Left renal cortex interstitium (tissue), 4 donors: ENCODE measurements at places on chromosomes 3 and 15.

DNA sequence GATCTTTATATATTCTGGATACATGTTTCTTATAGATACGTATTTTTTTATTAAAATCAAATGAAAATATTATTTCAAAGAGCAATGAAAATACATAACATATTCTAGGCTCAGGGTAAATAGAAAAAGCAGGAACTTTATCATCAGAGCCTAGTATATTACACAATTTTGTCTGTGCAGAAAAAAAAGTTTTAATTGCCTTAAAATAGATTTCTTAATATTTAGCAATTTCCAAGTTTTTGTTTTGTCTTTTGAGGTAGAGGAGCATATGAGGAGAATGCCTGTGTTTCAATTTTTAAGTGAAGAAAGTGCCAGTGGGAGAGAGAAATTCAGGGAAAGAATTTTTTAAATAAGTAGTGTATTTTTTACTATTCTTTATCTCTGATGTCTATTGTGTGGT lies 10.5 kb downstream of the CAPN7 start:
- no peak for DNase-seq

GRCh38 chr15:25058080-25058785 lies 103.4 kb downstream of the SNRPN start:
- DNase-seq, result no peak

GRCh38 chr3:188111002-188111584 lies 42.9 kb upstream of the LPP start:
- DNase-seq, result no peak

DNA sequence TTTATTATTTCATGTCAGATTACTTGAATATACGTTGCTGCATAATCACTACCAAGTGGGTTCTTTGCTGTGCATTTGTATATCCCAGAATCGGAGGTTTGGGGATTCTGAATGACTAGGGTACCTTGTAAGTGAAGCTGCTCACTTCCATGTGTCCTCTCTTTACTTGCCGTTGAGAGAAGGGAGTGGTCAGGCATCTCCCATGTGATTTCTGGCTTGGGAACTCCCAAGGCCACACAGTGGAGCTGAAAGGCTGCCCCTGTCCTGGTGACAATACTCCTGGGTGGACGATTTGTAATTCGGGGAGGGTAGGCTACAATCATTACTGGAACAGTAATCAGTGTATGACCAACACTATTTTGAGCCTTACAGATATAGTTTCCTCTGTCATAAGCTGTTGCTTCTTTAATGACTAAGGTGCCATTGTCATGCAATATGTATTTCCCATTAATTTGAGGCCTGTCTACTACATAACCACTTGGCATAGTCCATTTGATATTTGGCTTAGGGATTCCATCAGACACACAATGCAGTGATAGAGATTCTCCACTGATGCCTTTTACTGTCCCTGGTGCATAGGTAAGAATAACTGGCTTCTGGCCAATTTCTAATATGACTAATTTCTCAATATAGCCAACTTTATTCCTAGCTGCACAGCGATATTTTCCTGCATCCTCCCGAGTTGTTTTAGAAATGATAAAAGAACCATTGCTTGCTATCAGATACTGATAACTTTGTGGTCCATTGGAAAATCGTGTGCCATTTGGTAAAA lies 24.0 kb downstream of the IGSF10 start:
- no peak for DNase-seq

GRCh38 chr3:149512073-149512782 lies 37.7 kb downstream of the TM4SF4 start:
- peak; percentile 50 for DNase-seq

DNA sequence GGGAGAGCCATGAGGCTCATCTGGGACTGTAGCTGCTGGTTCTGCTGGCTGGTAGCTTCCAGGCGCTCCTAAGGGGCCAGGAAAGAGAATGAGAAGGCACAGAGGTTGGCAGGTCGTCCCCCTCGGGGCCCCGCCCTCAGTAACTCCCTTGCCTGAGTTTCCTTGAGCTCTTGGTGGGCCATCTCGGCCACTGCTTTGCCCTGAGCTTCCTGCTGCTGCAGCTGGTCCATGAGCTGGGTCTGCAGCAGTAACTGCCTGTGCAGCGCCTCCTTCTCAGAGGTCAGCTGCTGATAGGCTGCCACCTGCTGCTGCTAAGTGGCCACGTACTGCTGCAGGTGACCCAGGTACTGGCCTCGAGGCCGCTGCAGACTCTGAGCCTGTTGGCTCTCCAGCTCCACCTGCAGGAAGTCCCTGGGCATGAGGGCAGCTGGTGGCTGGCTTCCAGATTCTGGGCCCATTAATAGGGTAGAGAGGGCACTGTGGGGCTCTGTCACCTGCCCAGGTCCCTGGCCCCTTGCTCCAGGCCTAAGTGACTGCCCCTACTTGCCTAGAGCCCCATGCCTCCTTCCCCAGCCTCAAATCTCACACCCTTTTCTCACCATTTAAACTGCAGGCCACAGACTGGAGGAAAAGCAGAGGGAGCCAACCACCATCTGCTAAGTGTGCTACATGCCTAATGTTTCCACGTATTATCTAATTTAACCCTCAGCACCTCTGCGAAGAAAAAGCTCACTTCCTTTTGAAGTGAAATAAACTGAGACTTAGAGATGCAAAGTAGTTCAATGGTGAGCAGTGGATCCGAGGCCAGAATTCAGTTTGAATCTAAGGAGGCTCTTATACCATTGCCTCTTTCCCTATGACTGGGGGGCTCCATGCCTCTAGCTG lies 10.8 kb upstream of the VPS33B start:
- DNase-seq, result peak; percentile 38

DNA sequence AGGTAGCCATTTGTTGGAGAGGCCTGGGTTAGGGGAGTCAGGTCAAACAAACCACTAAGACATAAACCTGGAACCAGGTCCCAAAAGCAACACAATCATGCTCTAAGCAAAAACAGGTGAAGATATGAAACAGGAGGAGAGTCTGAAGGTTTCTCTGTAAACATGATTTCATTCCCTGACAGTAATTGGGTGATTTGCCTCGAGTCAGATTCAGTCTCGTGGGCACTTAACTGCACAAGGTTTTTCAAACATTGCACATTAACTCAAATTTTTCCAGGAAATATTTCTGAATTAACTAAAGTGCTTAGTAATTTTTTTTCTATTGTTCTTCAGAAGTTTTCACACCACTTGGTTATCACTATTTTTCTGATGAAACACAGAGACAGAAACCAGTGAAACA lies 27.8 kb downstream of the RORA start:
- DNase-seq, result no peak

- no peak for DNase-seq
Observed at GRCh38 chr15:34436956-34437442, 609 bp downstream of the GOLGA8A start.

- no peak for DNase-seq
Observed at GRCh38 chr3:62548528-62549205, 175.3 kb upstream of the FEZF2 start.

- no peak for DNase-seq
Observed at GRCh38 chr15:95898761-95899160, 431.7 kb upstream of the NR2F2 start.
